ENCODE measurements at places on chromosomes 6 and 20.

DNA sequence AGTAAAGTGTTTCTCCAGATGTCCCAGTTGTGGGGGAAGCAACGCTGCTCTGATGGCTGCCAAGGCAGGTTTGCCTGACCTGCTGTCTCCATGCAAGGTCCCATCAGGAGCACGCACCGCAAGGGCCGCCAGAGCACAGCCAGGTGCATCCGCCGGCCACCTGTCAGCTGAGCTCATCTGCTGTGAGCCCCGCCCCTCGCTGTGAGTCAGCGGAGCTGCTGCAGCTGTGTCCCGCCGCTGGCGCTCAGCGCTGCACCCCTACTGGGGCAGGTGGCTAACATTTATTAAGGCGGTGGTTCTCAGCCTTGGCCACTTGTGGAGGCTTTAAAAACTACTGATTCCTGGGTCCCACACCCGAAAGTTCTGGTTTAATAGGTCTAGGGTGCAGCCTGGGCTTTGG lies 225.7 kb downstream of the UST start:
- no peak for DNase-seq

GRCh38 chr6:68634726-68635411 lies at the start of gene ADGRB3:
TSS of gene ADGRB3 (plus strand) at chr6:68635282. CDS start at chr6:68638676, 3,394 bp downstream.
- DNase-seq, result peak; percentile 93

GRCh38 chr6:24100024-24100769 lies 25.8 kb upstream of the NRSN1 start:
- DNase-seq, result no peak

DNA sequence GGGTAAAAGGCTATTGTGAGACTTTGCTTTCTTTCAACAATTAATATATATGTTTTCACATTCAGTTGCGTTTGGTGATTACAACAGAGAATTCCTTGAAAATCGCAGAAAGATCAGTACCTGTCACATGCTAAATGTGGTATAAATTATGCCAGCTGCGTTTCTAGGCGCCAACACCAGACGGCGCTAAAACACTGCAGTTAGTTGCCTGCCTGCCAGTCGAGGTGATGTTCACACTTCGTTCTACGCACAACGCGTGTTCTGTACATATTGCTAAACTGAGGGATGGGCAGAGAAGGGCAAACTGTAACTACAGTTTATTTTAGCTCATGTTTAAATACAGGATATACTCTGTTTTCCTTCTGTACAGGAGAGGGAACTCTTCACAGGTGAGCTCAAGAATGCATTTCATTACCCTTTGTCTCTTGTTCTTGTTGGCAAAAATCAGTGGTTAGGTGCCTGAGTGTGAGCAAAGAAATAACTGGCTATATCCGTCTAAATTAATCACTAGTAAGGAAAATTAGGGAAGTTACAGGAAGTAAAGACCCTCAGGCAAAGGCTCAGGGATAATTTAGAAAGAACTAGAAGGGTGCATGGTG lies 100.1 kb upstream of the RGS17 start:
- DNase-seq, result peak; percentile 90

- no peak for DNase-seq
Observed at GRCh38 chr6:511488-512137, 120.1 kb downstream of the IRF4 start.

DNA sequence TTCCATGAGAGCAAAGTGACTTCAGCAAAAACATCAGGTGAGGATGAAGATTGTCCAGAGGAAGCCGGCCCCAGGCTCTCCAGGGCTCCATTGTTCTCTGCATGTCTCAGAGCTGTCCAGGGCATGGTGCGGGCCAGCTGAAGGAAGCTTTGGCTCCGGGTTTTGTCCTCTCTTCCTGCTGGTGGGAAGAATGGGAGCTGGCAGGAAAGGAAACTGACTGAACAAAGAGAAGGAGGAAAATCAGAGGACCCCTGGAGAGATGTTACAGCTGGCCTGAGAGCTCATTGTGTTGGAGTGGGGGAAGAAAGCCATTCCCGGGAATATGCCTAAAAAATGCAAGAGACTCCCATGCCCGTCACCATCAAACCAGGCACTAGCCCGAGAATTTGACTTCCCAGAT lies 27.1 kb downstream of the PRND start:
- DNase-seq, result no peak

DNA sequence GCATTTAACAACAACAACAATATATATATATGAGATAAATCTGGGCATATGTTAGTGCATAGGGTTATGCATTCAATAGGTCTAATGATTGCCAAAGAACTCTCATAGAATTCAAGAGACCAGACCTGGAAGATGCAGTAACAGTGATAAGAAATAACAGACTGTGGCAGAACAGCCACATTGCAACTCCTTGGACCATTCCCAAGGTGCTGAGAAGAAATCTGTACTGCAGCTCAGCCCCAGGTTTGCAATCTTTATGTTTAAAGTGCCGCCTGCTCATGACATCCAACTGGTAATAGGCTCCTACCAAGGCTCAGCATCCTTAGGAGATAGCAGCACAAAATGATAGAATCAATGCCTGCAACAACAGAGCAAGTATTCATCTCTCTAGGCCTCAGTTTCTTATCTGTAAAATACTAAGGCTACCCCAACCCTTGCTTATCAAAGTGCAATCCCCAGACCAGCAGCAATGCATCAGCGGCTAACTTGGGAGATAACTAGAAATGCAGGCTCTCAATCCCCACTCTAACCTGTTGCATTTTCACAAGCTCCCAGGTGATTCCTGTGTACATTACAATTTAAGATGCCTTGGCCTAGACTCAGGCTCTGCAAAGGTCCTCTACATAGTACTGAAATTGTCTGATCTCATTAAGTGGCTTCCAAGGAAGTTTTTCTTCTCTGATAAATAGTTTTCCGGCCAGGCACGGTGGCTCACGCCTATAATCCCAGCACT lies 30.6 kb upstream of the PIM1 start:
- no peak for DNase-seq

GRCh38 chr6:135004399-135004798 lies 50.2 kb downstream of the HBS1L start:
- no peak for DNase-seq

DNA sequence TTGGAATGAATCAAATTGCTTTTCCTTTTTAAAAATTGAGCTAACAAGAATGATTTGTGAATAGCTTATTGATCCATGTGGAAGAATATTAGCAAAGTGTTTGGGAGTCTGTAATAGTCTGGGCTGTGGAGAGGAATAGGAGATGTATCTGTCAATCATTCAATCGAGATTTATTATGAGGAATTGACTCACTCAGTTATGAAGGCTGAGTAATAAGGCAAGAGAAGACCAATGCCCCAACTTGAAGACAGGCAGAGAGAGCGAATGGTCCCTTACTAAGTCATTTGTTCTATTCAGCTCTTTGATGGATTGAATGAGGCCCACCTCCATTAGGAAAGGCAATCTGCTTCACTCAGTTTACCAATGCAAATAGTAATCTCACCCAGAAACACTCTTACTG lies 403.0 kb downstream of the CD83 start:
- no peak for DNase-seq

DNA sequence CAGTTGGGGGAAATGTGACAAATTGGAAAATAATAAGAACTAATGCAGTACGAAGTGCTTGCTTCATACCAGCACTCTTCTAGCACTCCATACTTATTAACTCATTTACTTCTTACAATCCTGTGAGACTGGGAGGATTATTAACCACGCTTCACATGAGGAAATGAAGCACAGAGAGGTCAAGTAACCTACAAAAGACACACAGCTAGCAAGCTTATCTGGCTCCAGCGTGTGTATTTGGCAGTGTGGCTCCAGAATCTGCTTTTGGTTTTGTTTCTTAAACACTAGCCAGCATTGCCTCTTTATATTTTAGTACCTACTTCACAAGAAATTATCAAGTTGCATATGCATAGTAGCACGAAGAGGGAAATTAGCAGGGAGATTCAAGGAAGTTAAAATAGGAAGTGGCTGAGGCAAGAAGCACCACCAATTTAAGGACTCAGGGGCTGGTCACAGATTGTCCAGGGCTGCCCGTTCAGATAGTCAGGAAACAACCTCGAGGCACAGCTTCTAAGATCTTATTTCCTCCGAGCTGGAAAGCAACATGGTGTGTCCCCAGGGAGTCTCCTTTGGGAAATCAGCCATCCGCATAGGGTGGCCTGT lies 302.7 kb upstream of the PRDM1 start:
- no peak for DNase-seq

- DNase-seq, result no peak
Observed at GRCh38 chr20:53319716-53320115, 273.9 kb downstream of the ZNF217 start.

GRCh38 chr6:34465531-34466241 lies at the start of gene PACSIN1:
TSS of gene PACSIN1 (plus strand) at chr6:34466076. CDS start at chr6:34526306, 60,230 bp downstream.
- peak; percentile 75 for DNase-seq

DNA sequence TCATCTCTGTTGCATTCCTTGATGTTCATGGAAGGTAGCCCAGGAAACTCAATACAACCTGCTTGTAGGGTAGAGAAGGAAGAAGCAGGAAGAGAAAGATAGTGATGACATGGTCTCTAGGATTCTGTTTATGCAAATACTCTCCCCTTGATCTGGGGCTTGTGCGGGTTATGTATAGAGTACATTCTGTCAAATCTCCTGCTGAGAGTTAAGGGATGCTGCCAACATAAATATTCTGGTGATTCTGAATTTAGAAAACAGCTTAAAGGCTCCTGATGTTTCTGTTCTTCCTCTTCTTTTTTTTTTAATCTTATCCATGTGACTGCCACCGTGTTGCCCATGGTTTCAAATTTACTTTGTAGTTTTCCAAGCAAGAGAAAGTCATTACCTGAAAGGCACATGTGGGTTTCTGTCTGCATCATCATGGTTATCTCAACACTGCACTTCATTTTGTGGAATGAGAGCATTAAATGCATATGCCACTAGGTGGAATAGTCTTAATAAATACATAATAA lies 150.6 kb downstream of the RPS12 start:
- no peak for DNase-seq

DNA sequence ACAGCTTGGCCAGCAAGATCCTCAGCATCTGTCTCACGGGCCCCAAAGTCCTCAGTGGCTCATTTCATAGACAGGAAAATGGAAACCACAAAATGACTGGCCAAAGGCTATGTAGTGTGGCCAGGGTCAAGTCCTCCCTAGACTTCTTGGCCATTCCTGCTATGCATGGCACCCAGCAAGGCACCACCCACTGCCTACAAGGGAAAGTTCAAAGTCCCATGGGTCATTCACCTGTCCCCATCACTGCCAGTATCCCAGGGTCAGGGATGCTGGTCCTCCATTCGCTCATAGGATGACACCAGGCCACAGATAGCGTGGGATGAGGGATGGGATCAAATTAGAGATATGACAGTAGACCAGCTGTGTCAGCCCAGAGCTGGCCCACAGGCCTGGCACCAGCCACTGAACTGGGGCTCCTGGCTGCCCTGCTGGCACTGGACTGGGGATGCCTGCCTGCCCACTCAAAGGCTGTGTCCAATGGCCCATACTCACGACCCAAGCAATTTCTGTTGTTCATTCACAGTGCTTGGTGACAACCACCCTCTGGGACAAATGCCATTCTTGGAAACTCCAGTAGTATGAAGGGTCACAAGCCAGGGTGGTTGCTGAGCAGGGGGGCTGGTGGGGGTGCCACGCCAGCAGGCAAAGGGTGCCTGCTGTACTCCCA lies 11.6 kb downstream of the ADISSP start:
- DNase-seq, result no peak

GRCh38 chr20:63172726-63173125 lies 43.2 kb downstream of the YTHDF1 start:
- DNase-seq, result no peak

GRCh38 chr6:146666909-146667308 lies 68.1 kb downstream of the ADGB start:
- no peak for DNase-seq

DNA sequence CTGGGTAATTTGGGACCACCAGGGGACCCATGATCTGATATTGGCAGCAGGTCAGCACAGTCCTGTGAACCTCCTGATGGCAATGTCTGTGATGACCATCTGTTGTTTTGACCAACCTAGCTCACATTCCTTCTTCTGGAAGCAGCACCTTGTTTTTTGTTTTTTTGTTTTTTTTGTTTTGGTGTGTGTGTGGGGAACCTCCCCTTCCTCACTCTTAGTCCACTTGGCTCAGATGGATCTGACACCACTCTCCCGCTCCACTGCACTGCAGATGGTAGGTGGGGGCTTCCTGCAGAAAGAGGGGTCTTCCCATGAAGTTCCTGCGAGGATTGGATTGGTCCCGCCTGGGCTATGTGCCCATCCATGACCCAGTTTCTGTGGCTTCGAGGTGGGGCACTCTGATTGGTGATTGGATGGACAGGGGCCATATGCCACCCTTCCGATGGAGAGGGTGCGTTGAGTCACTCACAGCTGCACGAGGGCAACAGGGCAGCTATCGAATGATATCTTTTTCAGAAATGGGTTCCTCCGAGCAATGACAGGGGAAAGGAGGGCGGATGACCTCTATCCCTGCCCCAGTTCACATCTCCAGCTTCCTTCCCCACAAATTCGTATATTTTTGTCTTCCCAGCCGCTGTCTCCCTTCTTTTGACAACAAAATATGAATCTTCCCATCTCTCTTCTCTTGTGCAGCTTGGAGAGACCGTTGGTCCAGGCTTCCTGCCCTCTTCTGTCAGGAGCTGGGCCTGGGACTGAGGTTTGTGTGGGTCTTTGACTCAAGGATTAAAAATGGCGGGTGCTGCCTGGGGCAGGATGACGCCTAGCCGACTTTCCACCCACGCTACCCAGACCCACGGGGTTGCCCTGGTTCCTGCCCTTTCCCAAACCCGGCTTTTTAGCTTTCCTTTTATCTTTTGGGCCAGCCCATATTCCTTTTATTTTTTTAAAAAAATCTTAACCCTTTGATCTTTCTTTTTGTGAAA lies 132.1 kb upstream of the KCNG1 start:
- no peak for DNase-seq

DNA sequence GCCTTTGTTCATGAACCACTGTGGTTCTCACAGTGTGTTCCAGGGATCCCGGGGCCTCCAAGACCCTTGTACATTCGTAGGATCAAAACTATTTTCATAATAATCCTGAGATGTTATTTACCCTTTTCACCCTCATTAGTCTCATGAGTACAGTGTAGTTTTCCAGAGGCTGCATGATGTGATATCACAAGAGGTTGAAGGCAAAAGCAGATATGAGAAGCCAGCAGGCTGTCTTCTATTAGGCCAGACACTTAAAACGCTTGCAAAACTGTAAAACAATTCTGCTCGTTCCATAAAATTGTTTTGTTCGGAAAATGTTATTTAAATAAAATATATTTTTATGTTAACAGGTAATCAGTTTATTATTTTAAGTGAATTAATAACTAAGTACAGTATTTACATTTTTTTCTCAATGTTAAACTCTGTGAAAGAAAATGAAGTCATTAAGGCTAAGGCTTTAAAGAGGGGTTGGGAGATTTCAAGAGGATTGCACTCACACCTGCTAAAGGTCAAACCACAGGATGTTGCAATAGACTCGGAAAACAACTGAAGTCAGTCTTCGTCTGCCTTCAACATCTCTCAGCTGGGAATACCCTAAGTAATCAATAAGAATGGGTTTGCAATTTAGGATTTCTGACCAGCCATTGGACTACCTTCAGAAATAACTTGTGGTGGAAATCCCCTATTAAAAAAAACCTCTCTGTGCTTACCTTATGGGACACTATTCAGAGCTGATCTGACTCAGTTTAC lies 474.2 kb downstream of the KIF16B start:
- no peak for DNase-seq

GRCh38 chr6:31110825-31111582 lies 1.4 kb downstream of the C6orf15 start:
- DNase-seq, result no peak
